Amniotic epithelial cell (primary cell): ENCODE measurements at places on chromosomes 11 and 22.

GRCh38 chr11:80424012-80424695 lies 983.3 kb upstream of the TENM4 start:
- no peak for DNase-seq

GRCh38 chr22:39427751-39428596 lies 28.4 kb downstream of the TAB1 start:
- no peak for DNase-seq

DNA sequence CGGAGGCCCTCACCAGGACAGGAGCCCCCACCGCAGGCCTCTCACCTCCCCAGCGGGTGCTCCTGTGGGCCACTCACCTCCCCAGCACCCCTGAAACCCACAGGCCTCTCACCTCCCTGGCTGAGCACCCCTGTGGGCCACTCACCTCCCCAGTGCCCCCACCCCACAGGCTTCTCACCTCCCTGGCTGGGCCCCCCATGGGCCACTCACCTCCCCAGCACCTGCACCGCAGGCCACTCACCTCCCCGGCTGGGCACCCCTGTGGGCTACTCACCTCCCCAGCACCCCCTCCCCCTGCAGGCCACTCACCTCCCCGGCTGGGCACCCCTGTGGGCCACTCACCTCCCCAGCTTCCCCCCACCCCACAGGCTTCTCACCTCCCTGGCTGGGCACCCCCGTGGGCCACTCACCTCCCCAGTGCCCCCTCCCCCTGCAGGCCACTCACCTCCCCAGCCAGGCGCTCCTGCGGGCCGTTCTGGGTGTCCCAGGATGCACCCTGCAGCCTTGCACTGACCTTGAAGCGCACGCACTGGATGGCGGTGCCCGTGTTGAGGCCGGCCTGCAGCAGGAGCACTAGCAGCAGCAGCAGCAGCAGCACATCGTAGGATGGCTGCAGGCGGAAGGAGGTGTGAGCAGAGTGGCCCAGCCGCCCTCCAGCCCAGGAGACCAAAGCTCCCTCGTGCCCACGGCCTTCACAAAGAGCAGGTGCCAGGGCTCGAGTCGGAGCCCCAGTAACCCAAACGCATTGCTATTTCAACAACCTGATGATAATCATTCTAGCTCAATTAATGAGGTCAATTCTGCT lies 5.7 kb upstream of the TTLL8 start:
- DNase-seq = no peak

- DNase-seq = no peak
These were observed 11.5 kb downstream of the ZDHHC5 start for GRCh38 chr11:57679396-57679795.

DNA sequence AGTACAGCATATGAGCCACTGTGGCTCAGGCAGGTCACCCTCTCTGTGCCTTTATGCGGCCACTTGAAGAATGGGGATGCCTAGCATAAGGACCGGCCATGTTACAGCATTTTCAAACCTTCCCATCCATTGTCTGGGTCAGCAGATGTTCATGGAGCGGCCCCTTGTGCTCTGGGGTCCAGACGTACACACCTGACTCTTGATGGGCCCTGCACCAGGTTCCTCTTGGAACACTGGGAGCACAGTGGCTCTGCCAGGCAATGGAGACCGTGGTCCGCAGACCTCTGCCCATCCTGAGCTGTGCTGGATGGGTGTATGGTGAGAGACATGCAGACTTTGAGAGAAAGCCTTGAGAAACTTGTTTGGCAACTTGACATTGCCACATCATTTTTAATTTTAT lies 9.8 kb downstream of the PRDM11 start:
- DNase-seq = no peak

GRCh38 chr11:67372993-67373647 lies at the start of gene CLCF1:
Gene CLCF1, minus strand, starts transcription at chr11:67373598. Its CDS starts 59 bp downstream, at chr11:67373539.
- DNase-seq = peak; percentile 73

DNA sequence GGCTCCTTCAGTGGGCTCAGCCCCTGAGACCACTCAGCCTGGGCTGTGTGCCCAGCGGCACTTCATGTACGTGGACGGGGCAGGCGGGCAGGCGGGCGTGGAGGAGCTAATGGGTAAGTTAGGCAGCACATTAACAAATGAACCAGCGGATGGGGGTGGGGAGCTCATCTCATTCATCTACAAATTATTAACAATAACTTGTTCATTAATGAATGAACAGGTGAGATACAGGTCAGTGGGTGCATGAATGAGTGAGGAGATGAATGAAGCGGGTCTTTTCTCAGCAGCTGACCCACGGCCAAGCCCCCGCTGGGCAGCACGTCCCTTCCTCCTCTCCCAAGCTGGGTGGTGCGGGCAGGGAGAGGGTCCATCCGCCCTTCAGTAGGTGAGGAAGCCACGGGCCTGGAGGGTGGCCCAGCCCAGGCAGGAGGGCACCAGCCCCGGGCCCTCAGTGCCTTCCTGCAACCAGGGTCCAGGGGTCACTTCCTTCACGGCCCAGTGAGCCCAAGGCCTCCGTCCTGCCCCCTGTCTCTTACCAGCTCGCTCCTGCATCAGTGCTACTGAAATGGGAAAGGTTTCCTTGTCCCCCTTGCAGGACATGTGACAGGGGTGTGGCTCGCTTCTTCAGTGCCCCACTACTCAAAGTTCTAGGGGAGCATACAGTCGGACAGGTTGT lies 60.5 kb upstream of the KCNQ1OT1 start:
- no peak for DNase-seq

DNA sequence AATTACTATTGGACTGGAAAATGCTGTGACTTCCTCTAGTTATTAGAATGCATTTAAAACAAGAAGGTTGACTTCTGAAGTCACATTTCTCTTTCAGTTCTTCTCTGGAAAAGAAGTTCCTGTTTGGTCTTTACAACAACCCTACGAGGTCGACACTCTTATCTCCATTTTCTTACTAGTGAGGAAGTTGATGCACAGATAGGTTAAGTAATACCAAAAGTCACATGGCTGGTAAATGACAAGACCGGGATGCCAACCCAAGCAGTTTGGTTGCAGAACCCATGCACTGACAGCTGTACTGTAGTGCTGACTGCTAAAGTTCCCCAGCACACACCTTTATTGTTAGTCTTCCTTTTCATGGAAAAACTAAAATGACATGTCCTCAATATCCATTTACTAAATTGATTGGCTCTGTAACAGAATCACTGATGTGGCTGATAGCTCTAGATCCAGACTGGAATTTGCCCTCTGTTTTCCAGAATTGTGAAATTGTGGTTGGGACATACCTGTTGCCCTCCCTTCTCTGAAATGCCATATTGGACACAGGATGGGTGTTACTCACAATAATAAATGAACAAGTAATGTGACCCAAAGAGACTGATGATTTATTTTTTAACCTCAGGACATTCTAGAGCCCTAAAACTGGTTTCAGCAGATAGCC lies 9.4 kb upstream of the TECTA start:
- no peak for DNase-seq

DNA sequence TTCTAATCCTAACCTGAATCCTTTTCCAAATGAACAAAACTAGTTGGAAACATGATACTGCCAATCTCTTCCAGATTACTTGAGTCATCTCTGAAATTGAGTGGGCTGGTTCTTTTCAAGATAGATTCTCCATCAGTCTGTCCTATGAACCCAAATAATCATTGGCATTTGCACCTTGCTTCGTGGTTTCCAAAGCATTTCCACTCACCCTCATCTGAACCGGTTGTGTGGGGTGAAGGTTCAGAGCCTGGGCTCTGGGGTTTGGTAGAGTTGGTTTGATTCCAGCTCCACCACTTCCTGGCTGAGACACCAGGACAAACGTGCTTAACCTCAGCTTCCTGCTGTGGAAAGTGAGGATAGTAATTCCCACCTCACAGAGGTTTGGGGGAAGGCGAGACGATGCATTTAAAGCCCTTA lies 206.4 kb upstream of the E2F8 start:
- DNase-seq = no peak
